ENCODE measurements at places on chromosomes 12 and 14.

DNA sequence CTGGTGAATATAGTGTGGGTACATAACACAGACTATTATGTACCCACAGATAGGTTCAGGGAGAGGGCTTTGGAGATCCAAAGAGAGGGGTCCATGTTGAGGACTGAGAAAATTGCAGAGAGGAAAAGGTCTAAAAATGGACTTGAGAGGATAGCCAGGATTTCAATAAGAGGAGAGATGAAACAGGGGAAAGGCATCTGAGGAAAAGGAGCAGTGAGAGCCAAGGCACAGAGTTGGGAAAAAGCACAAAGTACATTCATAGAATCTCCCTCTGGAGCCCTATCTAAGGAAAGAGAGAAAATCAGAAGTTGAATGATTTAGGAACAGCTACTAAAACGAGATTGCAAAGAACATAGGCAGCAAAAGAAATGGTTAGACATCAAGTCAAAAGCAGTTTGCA is 182.8 kb downstream of the SRGAP1 start:
- DNase-seq, result no peak

- no peak for DNase-seq
Observed at GRCh38 chr12:52675301-52675701, 4.9 kb downstream of the KRT1 start.

DNA sequence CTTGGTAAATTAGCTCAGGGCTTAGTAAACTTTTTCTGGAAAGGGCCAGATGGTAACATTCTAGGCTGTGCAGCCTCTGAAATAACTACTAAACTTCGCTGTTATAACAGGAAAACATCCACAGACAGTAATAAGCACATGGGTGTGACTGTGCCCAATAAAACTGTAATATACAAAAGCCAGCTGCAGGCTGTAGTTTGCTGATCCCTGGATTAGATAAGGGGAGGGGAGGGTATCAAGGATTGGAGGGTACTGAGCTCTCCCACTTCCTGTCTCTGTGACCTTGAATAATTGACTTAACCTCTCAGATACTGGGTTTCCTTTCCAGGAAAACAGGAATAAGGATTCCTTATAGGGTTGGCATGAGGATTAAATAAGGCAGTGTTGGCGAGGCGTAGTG is 81.2 kb downstream of the CCDC60 start:
- DNase-seq, result no peak

GRCh38 chr12:124837958-124838803 is 25.5 kb downstream of the SCARB1 start:
- DNase-seq, result no peak

- no peak for DNase-seq
Observed at GRCh38 chr12:96698521-96698920, 208.5 kb upstream of the NEDD1 start.
